AG08396 (cell line): ENCODE measurements at places on chromosomes 16 and 17.
A peak's percentile ranks its signal among the peaks of the same experiment; 100 is the strongest.

DNA sequence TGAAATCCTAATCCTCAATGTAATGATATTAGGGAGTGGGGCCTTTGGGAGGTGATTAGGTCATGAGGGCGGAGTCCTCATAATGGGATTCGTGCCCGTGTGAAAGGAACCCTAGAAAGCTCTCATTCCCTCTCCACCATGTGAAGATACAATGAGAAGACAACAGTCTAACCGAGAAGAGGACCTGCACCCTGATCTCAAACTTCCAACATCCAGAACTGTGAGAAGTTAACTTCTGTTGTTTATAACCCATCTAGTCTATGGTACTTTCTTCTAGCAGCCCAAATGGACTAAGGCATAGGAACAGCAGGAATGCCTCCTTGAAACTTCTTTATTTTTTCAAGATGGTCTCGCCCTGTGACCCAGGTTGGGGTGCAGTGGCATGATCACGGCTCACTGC, 24.7 kb downstream of the WSB1 start:
- no peak for DNase-seq

DNA sequence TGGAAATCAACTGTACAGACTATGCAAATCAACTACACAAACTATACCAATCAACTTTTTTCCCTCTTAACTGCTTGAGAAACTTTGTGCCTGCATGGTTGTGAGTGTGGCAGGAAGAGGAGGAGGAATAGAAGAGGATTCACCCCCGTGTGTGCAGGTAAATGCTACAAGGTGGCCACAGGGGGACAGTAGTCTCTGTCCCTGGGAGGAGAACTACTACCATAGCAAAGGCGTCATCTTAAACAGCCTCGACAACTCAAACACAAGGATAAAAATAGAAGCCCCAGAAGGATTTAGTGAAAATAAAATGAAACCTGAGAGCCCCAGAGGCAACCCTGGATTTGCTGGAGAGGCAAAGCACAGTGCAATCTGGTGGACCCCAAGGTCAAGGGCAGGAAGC, 199.5 kb upstream of the DYNLRB2 start:
- no peak for DNase-seq

DNA sequence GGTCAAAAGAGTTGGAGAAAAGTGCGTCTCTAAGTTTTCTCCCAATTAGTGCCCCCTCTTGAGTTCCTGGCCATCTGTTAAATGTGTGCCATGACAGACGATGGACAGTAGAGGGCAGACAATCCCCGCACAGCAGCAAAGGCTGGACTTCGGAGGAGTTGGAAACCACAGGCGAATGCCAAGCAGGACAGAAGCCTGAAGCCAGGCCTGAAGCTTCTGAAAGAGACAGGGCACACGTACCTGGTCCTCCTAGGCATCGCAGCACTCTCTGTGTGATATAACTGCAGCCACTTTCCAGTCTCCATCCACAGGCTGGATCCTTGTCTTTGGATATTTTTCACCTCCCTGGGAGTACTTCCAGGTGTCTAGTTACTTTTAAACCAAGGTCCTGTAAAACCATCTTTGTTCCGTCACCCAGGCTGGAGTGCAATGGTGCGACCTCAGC, 14.5 kb downstream of the C17orf100 start:
- peak; percentile 87 for DNase-seq

DNA sequence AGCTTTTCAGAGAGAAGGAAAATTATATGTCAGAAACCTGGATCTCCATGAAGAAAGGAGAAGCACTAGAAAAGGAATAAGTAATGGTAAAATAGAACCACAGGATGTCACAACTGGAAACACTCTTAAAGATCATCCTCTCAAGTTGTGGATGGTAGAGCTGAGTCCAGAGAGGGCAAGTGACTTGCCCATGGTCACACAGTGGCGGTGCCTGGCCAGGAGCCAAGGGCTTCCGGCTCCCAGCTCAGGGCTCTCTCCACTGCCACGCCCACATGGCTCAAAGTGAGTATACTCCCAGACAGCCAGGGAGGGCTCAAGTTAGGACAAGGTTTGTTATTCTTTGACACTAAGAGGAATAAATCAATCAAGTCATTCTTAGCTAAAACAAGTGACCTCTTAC, 159.8 kb downstream of the COPRS start:
- no peak for DNase-seq

- DNase-seq = no peak
Observed at GRCh38 chr17:28929787-28930186, 21.5 kb downstream of the PHF12 start.

DNA sequence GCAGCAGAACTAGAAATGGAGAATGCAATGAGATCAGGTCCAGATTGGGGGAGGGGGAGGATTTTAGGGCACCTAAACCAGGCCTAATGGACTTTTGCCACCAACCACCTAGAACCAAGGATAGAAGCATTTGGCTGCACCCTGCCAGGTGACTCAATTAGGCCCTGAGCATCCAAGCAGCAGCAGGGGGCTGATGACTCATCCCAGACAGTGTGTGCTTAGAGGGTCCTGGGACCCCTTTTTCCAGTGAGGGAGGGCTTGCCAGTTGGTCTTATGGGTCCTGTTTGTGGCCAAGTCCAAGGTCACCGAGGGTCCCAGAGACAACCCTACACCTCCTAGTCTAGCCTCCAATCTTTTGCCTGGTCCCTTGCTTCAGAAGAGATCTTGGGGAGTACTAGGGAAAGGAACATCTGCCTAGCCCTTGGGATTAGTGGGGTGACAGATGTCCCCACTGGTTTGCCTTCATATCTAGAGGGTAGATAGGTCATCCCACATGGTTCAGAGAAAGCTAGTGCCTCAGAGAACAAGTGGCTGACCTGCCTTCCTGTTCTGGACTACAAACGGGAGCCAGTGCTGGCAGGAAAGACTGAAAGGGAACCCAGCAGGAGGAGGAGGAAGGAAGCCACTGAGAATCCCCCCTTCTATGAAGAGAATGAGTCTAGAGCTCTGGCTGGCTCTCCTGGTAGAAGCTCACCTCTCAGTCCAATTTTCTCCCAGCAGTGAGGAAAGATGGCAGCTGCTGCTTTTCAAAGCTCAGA, 1.6 kb upstream of the TBKBP1 start:
- DNase-seq = no peak

DNA sequence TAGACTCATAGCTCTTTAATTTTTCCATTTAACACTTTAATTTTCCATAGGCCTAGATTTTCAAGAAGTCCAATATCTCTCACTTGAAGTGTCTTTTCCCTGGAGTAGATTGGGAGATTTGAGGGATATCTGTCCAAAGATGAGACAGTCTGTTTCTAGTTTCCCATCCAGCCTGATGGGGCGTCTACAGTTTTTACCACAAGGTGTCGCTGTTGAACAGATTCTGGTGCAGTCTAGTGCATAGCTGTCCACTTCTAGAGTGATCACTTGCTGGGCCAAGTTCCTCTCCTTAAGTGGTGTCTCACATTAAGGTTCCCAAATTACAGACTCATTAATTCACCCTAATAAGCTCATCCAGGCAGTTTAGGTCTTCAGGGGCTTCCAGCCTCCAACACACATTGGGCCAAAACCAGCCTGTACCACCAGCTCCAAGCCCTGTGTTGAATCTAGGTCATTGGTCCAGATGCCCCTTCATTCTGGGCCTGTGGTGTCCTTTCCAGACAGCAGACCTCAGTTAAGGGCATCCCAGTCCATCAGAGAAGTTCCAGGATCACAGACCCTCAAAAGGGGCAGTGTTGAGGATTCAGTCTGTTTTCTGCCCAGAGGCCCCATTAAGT, 9.4 kb downstream of the SNX20 start:
- peak; percentile 43 for DNase-seq

DNA sequence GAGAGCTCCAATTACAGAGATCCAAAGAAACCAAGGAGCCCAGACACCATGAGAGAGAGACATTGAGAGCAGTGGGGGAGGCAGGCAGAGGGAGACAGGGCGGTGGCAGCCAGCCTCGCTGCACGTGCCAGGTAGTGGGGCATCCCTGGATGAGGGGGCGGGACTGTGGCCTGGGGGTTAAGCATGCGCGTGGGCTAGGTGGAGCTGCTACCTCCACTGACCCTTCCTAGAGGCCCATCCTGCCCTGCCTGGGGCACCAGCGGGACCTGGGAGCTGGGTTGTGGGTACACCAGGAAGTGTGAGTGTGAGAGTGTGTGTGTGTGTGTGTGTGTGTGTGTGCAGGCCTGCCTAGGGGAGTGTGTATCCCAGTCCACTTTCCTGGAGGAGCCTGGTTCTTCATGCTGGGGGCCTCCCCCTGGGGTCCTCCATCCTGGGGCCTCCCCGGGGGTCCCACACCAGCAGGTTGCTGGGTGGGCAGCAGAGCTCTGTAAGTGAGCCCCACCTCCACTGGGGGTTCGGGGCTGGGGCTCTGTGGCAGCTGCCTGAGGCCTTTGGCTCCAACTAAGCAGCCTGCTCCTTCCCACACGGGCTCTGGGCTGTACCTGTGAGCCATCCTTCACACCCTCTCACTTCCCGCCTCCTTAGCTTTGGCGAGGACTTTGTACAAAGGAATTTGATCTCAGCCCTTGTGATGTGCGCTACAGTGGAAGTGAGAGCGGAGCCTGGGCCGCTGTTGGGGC, 127.4 kb downstream of the IRF8 start:
- DNase-seq = no peak

- DNase-seq = peak; percentile 43
Observed at GRCh38 chr17:66302761-66303626, 581 bp downstream of the PRKCA start.

GRCh38 chr17:39898088-39898487, 20.3 kb downstream of the GSDMB start:
- no peak for DNase-seq

GRCh38 chr16:86261379-86261778, 248.9 kb upstream of the FOXF1 start:
- DNase-seq = no peak

- peak; percentile 24 for DNase-seq
Observed at GRCh38 chr17:66580956-66581391, 253.9 kb upstream of the CACNG5 start.

DNA sequence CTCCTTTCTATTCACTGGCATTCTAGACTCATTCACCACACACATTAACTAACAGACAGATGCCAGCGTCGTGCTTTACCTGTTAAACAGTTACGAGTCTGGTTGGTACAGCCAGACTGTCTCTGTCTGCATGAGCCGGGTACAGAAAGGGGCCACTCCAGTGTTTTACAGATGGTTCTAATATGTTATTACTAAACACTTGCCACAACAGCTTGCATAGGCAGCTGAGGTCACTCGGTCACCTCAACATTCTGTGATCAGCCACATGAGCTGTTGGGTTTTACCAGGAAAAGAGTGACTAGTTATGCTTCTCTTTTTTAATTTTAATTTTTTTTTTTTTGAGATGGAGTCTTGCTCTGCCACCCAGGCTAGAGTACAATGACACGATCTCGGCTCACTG, 25.2 kb downstream of the CD300A start:
- no peak for DNase-seq

DNA sequence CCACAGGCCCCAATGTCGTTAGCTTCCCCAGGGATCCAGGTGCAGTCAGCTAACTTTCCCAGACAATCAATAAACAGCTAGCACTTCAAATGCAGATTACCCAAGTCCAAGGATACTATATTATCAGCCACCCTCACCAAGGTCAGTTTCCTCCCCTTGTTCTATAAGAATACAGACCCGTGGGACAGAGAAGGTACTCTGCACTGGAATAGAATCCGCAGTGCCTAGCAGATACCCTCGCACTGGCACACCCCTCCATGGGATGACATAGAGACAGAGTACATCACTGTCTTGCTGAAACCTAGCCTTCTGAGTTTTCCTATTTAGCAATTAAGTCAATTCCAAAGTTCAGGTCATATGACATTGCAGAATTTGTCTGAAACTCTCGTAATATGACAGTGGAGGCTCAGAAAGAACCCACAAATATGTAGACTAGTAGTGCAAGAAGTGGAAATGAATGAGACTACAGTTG, 40.0 kb upstream of the ABCA10 start:
- DNase-seq = no peak

GRCh38 chr17:54902611-54903010, 2.0 kb downstream of the TOM1L1 start:
- DNase-seq = no peak

- no peak for DNase-seq
Observed at GRCh38 chr16:83068686-83069085, 441.9 kb downstream of the CDH13 start.

GRCh38 chr16:25571712-25572111, 120.0 kb upstream of the HS3ST4 start:
- no peak for DNase-seq

DNA sequence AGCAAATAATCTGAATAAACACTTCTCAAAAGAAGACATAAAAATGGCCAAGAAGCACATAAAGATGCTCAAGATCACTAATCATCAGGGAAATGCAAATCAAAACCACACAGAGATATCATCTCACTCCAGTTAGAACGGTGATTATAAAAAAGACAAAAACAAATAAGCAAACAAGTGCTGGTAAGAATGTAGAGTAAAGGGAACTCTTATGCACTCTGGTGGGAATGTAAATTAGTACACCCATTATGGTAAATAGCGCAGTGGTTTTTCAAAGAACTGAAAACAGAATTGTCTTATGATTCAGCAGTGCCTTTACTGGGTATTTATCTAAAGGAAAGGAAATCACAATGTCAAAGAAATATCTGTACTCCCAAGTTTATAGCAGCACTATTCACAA, 343.2 kb downstream of the HAPSTR1 start:
- no peak for DNase-seq

DNA sequence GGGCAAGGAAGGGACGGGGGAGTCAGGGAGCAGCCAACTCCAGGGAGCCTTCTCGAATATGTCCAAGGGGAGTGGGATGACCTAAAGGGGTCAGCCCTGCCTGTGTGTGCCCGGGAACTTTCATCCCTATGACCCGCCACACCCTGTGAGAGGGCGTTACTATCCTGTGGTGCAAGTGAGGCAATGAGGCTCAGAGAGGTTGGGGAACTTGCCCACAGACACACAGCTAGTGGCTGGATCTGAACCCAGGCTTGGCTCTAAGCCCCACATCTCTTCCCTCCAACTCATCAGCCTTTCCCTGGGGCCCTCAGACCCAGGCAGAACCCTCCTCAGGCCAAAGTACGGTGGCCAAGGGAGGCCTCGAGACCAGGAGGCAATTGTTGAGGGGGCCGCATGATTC, 23.2 kb downstream of the JUP start:
- DNase-seq = no peak

GRCh38 chr17:57833179-57833939, 16.5 kb downstream of the MRPS23 start:
- peak; percentile 66 for DNase-seq

DNA sequence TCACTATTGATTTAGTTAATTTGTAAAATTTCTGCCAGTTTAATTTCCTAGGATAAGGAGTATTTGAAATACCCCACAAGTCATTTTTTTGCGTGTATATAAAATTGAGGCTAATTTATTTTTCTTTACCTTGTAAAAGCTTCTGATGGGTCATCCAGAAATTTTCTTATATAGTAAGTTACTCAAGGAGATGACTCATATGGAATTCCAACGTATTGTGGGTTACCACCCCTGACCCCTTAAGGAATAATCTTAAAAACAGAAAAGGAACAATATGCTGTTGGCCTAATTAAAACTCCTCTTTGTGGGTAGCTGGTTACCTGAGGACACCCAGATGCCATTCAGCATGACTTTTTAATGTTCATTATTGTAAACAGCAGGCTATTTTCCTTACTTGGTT, 13.6 kb downstream of the HEATR6 start:
- DNase-seq = no peak
